ENCODE measurements at places on chromosomes 2 and 18.

DNA sequence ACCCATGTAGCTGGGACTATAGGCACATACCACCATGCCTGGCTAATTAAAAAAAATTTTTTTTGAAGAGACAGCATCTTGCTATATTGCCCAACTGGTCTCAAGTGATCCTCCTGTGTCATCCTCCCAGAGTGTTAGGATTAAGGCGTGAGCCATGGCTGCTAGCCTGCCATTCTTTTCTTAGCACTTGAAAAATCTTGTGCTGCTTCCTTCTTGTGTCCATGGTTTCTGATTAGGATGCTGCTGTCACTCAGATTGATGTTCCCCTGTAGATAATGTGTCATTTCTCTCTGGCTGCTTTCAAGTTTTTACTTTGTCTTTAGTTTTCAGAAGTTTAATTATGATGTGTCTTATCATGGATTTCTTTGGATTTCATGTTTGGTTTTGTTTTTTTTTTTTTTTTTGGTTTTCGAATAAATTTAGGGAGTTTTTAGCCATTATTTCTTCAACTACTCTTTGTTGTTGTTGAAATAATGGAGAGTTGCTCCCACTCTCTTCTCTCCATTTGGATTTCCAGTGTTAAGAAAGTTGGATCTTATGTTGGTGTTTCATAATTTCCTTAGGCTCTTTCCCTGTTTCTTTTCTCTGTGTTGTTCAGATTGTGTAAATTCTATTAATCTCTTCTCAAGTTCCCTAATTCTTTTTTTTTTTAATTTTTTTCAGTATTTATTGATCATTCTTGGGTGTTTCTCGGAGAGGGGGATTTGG is 2.5 kb downstream of the ATP9B start:
- DNase-seq, result no peak

GRCh38 chr18:31102025-31102684 is at the start of gene DSC2:
Gene DSC2 (minus strand): TSS chr18:31102421. CDS start chr18:31101971, 450 bp downstream.
- DNase-seq, result peak; percentile 40

DNA sequence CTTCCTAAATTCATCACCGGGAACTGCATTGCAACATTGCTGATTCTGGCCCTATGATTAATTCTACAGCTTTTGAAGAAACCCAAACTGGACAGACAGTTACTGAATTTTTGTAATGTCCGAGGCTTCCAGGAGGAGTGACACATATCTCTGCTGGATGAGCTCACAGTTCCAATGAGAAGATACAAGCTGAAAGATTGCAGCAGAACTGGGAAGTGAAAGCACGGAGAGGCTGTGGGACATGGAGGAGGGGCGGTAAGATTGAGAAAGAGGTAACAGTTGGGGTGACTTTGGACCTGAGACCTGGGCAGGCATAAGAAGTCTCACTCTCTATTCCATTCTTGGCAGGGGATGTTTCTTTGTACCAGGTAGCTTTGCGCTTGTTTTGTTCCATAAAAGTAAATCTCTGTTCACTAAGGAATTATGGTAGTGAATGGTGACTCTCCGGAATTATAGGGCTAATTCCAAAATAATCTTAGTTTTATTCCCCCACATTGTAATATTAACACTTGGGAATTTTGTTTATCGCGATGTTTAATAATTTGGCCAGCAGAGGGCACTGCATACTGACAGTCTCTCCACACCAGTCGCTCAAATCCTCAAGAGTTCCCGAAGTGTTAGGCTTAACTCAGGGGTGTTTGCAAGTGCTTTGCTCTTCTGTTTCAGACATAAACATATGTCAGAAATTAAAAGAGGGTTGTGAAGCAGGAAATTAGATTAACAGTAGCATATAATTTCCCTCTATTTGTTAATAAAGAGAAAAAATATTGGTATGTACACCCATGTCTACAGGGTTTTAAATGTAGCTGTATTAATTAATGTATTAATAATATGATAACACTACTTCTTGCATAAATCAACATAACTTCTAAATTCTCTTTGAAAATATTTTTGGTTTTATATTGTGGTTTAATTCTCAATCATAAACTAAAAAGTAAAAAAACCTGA is 201.4 kb downstream of the SOCS6 start:
- DNase-seq, result no peak

DNA sequence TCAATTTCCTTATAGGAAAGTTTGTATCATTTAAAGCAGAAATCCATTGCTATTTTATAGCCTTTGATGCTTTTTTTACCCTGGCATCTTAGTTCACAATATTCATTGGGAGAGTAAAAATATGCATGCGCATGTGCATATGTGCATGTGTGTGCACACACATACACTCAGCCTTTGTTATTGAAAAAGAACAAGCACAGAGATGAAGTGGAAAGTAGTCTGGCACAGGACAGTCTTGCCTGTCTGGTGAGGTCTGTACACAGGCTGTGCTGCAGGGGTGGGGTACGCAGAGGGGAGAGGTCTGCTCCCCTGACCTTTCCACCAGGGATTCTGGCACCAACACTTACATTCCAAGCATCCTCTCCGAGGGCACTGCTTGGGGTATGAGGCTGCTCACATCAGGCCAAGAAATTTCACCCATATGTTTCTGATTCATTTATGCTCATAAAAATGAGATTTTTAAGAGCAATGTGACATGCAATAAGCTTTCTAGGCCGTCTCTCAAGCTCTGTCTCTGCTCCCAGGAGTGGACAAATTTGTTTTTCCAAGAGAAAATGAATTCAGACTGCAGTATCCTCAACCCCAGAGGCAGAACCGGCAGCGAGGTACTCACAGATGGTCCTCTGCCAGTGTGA is 237.2 kb downstream of the INSIG2 start:
- no peak for DNase-seq

DNA sequence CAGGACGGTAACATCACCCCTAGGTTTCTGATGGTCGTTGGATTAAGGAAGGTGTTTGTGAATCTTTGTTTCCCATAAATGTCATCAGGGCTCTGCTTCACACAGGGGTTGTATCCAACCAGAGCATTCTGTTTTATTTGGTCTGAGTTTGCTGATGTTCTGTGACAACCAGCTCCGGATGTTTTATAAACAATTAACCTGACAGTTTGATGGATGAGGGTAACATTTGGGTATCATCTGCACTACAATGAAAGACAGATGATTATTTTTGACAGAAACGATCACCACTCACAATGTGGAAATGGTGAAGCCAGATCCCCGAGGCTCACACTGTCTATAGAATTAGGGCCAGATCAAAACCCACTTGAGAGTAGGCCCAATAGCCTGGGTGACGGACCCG is 107.1 kb downstream of the CDC42EP3 start:
- no peak for DNase-seq

- peak; percentile 18 for DNase-seq
Measured at GRCh38 chr2:52918551-52918950, 849.1 kb upstream of the CHAC2 start.

- DNase-seq, result no peak
Measured at GRCh38 chr2:224659714-224660113, 56.5 kb downstream of the CCDC195 start.

- DNase-seq, result no peak
Measured at GRCh38 chr2:235956281-235956970, 211.8 kb downstream of the GBX2 start.

GRCh38 chr2:56749152-56749752 is 565.5 kb downstream of the CCDC85A start:
- peak; percentile 3 for DNase-seq

- DNase-seq, result no peak
Measured at GRCh38 chr2:34985474-34985873, 1370.1 kb upstream of the CRIM1 start.

- DNase-seq, result no peak
Measured at GRCh38 chr2:74290466-74291217, 52.6 kb downstream of the SLC4A5 start.
